ENCODE measurements at places on chromosomes 16 and 17.

DNA sequence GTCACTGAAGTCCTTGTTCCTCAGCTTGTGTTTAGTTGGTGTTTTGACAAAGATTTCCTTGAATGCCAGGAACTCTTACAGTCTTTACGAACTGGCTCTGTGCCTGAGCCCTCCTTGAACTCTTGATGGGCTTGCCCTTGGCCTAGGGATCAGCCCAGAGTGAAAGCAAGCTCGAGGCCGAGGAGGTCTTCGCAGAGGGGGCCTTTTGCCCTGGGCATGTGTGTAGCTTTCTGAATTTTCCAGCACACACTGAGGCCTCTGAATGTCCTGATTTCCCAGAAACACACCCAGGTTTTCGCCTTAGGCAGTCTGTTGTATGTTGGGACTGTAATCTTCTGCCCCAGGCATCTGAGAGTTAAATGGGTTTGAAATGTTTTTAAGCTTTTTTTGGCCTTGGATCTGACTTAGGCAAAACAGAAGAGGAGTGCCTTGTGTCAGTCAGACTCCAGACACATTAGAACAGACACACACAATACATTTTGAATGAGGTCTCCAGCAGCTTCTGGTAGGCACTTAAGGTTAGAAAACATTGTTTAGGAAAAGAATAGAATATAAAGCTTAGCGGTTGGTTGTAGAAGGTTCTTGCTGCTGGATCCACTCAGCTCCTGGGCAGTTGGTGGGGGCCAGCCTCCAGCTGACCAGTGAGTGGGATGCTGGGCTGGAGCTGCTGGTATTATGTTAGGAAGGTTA lies 17.1 kb downstream of the FOXK2 start:
- no peak for DNase-seq

- DNase-seq = no peak
Measured at GRCh38 chr17:81912441-81913309, 1.5 kb upstream of the PCYT2 start.

GRCh38 chr17:4182043-4182442 lies 39.0 kb downstream of the CYB5D2 start:
- no peak for DNase-seq

GRCh38 chr16:47664653-47665325 lies 203.7 kb downstream of the PHKB start:
- DNase-seq = no peak

DNA sequence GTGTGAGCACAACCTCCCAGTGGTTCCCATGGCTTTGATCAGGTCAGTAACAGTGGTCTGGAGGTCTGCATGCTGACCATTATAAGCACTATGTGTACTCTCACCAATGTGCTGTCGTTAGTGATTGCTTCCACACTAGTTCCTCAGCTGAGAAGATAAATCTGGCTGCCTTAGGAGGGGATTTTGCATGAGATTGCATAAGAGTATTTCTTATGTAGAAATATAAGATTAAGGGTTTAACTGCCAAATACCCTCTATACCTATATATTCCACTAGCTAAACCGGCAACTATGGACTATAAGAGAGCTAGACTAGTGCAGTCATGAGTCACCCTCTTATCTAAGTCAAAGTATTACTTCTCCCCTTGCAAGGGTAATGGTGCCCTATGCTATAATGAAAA lies 580.2 kb downstream of the CDH11 start:
- no peak for DNase-seq

DNA sequence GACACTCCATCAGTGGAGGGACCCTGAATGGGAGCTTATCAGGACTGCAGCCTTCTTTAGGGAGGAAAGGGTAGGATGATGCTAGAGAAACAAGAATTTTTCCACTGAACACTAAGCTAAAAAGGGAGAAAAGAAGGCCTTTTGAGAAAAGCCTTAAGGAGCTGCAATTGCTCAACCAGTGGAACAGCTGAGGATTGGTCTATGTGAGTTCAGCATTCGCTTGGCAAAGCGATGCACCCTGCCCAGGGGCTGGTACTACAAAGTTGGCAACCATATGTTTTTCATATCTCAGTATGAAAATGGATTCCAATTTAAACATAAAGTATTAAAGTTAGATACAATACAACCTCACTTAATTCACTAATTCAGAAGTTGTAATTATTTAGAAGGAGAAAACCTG lies 117.8 kb upstream of the FAM20A start:
- DNase-seq = no peak
